ENCODE measurements at places on chromosomes 16 and 17.

DNA sequence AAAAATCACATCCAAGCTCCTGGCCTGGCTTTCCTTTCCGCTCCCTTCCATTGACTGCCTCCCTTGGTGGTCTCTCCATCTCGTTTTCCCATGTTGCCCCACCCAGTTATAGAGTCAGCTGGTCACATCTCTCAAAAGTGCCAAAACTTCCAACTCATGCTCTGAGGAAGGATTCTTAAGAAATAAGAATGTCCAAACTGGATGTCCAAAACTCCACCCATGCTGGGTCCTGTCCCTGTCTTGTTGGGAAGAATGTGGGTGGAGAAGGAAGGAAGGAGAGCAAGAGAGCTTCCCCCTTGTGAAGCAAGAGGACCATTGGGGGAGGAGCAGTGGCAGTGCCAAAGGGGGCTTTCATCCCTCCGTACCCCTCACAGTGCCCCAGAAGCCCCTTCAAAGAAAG is 44.6 kb upstream of the MAP3K14 start:
- DNase-seq, result no peak

GRCh38 chr17:76351526-76352071 is 2.1 kb downstream of the PRPSAP1 start:
- DNase-seq, result no peak

DNA sequence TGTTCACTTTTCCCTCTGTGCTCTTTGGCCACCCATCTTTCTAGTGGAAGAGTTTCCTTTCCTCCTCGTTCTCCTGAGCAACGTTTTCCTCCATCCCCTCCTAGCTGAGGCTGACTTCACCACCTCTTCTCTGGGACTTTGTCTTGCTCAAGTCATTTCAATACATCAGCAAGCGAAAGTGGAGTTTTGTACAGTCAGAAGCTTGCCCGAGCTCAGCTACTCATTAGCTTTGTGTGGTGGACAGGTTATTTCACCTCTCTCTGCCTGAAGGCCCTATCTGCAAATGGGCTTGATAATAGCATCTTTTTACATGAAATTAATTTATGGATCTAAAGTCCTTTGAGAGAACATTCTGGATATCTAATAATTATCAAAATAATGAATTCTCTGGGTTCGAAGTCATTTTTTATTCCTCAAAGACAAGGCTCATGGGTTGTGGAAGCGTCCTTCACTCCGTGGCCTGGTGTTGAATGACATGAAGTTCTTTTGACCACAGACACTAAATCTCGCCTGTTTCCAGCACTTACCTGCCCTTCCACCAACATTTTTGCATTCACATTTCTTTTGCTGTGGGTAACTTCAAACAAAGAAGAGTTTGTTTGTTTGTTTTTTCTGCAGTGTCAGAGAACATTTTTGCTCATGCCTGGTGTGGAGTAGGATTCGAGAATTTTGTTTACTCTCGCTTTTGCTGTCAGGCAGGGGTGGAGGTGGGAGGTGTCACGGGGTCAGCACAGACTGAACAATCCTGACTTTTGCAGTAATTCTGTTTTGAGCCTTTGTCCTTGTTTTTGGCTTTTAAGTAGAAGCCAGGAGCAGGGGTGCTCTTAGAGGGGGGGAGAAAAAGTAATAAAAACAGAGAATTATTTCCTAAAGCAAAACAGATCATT is 155.0 kb upstream of the CACNG5 start:
- DNase-seq, result no peak

GRCh38 chr16:372302-372983 is 2.1 kb upstream of the MRPL28 start:
- no peak for DNase-seq

DNA sequence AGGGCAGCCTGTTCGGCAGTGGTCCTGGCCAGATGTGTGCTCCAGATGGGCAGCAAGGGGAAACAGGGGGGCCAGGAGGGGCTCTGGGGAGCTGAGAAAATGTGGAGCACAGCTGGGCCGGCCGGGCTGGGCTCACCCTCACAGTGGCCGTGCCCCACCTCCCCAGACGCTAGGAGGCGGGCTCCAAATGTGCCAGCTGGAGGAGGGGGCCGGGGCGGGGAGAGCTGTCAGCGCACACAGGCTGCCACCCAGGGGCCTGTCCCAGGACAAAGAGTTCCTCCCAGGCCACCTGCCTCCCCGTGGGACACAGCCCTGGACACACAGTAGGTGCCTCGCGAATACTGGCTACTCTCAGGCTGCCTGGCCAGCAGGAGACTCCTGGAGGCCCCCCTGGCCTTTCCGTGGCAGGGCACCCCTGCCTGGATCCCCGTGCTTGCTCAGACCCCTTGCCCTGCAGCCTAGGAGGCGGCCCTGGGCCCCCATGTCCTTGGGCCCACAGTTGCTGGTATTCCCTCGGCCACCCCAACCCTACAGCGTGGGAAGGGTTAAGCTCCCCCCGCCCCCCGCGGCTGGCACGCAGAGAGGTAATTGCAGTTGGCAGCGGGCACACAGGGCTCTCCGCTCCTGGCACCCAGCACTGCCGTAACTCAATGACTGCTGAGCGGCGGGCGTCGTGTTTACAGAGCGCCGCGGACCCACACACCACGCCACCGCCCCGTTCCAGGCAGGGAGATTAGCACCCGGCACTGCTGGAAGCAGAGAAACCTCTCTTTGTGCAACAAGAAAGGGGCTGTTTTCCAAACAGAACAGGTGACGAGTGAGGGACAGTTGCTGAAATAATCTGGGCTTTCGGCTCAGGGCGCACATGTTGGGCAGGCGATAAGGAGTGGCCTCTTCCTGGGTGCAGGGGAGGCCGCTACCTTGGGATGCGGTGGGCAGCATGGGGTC is 32.2 kb downstream of the BAHCC1 start:
- DNase-seq, result no peak

GRCh38 chr16:3859889-3860288 is 20.6 kb downstream of the CREBBP start:
- DNase-seq, result no peak

- no peak for DNase-seq
These were observed at the start of gene CCDC92B for GRCh38 chr17:2749058-2749783. Gene CCDC92B, minus strand, starts transcription at chr17:2749652. Its CDS starts 14,507 bp downstream, at chr17:2735145.

DNA sequence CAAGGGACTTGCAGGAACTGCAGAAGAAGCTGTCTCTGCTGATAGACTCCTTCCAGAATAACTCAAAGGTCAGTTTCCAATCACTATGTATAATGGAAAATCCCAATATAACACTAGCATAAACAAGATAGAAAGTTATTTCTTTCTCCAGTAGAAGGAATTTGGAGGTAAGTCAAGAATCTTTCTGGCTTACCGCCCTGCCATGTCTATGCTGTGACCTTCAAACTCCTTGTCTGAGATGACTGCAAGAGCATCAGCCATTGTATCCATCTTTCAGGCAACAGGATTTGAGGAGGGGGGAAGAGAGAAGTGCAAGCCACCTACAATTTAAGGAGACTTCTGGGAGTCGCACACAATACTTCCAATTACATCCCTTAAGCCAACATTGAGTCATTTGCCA is 2.7 kb downstream of the LDAF1 start:
- DNase-seq, result no peak

DNA sequence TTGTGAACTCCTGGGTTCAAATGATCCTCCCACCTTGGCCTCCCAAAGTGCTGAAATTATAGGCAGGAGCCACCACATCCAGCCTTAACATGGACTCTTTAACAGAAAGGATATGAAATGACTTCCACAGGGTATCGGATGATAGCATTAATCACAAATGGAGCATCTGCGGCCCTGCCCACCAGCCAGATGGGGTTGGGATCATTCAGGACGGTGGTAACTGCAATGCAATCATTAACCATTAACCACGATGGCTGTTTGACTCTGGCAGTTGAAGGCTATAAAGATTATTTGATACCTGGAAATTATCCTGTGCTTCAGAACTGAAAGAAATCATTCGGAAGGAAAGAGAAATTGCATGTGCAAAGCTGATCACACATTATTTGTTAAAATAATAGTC is 5.3 kb upstream of the CHST5 start:
- DNase-seq, result no peak

DNA sequence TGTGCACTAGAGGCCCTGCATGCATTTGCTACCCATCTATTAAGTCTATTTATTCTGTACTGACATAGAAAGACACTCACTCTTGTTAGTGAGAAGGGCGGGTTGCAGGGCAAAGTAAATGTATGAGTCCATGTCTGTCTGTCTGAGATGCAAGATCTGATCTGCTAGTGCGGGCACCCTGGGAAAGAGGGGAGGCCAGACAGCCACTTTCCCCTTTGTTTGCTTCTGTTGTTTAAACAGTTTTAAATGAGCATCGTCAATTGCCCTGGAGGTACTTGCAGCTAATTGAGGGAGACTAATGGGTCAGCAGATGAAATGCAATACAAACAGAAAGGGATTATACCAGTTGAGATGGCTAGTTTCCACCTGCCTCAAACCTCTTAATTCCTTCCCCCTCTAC is 24.9 kb downstream of the SCNN1G start:
- DNase-seq, result no peak

- no peak for DNase-seq
These were observed 6.1 kb upstream of the CDR2 start for GRCh38 chr16:22380529-22380928.

DNA sequence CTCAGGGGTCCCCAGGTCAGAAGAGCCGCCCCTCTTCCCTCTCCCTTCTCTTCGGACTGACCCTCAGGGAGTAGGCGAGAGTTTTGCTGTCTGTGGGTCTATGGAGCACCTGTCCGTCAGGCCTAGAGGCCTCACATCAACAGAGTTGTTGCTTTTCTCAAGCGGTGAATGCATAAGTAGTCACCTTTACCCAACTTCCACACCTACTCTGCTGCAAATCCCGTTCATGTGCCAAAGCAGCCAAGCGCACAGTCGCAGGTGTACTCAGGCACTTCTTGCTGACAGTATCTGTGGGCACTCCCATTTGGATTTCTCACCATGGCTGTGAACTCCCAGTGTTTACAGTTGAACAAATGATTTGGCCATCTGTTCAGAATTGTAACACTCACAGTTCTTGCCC is 4.0 kb upstream of the FA2H start:
- DNase-seq, result no peak

DNA sequence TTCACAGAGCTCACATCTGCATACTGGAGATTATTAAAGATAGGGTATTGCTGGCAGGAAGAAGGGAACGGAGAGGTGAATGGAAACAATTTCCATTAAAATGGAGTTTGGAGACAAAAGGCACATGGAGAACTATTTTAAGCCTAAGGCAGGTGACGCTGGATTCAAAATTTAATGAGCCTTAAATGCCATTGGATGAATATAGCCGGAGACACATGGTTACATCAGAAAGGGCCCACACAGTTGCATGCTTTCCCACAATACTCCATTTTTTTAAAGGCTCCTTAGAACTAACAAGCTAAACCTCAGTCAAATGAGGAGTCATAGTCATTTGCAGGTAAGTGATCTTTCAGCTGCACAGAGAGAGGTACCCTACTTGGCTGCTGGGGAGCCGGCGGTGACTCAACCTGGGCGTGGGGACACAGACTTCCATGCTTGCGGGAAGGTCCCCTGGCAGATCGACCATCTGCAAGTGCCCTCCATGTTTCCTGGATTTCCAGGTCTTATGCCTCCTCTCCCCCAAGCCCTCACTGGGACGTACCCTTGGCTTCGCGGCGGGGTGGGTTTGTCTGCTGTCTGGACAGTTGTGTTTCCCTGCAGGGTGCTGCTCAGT is 259.2 kb downstream of the CBLN1 start:
- no peak for DNase-seq

GRCh38 chr16:73265124-73265837 is 217.4 kb upstream of the ZFHX3 start:
- DNase-seq, result no peak

DNA sequence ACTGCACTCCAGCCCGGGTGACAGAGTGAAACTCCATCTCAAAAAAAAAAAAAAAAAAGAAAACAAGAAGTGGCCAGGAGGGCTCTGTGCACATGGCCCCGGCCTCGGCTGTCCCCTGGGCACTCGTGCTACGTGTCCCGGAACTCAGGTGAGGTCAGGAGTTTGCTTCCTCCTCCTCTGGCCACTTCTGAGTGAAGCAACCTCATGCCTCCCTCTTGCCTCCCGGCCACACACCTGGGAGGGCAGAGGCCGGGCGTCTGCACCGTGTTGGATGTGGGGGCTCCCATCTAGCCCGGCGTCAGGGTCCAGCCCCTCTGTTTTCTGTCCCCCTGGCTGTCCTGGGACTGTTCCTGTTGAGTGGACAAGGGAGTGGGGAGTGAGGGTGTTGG is 22.2 kb downstream of the ASPSCR1 start:
- DNase-seq, result no peak

GRCh38 chr16:85148931-85149330 is 36.7 kb upstream of the CIBAR2 start:
- DNase-seq, result no peak

DNA sequence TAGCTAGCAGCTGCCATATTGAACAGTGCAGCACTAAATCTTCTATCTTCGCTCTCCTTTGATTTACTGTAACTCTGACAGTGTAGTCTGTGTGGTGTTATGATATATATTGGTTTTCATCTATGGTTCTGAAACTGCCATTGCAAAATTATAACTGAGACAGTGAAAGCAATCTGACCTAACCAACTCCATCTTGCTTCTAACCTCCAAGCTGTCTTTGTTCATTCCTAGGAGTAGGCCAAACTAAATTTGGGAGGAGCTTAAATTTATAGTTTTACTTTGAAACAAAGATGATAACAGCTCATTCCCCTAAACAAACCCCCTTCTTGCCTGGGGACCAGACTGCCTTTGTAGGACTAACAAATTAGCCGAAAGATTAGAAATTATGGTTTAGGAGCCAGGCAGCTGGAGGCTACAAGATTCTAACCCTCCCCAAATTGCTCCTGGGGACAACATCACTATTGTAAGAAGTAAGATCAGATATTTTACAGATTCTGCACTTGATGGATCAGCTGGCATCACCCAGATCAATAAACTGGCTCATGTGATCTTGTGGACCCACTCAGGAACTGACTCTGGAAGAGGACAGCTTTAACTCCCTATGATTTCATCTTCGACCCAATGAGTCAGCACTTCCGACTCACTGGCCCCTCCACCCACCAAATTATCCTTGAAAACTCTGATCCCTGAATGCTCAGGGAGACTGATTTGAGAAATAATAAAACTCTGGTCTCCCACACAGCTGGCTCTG is 47.0 kb upstream of the FBXO47 start:
- no peak for DNase-seq

DNA sequence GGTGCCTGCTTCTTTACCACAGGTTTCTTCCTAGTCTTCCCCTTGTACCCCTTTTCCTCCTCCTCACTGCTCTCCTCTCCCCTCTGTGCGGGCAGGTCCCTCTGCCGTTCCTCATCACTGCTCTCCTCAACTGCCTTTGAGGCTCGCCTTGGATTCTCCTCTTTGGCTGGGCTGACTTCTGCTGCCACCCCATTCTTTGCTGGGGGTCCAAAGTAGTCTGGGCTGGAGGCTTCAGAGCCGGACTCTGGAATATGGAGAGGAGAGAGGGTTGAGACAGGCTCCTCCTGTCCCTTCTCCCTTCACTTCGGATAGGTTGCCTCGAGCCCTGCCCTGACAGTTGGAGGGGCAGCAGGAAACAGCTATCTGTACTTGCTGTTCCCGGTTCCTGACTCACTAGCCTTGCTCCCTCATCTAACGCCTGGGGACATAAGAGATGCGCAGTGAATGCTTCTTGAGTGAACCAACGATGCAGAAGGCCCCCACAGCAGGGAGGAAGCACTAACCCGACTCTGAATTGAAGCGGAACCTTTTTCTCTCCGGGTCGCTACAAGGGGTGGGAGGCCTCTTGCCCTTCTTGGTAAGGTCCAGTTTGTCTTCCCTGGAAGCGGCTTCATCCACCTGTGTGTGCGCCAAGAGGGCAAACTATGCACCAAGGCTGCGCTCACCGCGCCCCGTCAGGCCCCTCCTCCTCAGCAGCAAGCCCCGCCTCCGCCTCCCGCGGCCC is 655 bp downstream of the HIRIP3 start:
- DNase-seq, result peak; percentile 79

GRCh38 chr17:47338026-47338425 is 14.3 kb downstream of the EFCAB13 start:
- no peak for DNase-seq

GRCh38 chr17:58247511-58248363 is 9.4 kb downstream of the LPO start:
- no peak for DNase-seq
